PC-9 (cell line): ENCODE measurements at places on chromosomes 6 and 20. TPM values are rescaled to one million over a fixed set of nuclear protein-coding genes. Genes with fewer than 3 reads are reported as not detected.

GRCh38 chr6:123928529-123928928, 124.9 kb downstream of the NKAIN2 start:
- H3K4me1 ChIP-seq = no peaks in the 10 kb centered on the region
- no peaks in the 10 kb centered on the region for H3K36me3 ChIP-seq

- H3K27ac ChIP-seq = no peak overlapping the region
- no peaks in the 10 kb centered on the region for H3K4me1 ChIP-seq
- DNase-seq = no peak
- no peak overlapping the region for H3K4me3 ChIP-seq
- peaks cover 42% of the 10 kb centered on the region for H3K27me3 ChIP-seq
- no peaks in the 10 kb centered on the region for H3K36me3 ChIP-seq
These were observed 218.3 kb upstream of the DTNBP1 start for GRCh38 chr6:15881150-15881549.

The TREM2 gene
- not detected in 2 replicates for total RNA-seq

GRCh38 chr6:35907750-35908149, 13.1 kb downstream of the SRPK1 start:
- H3K4me3 ChIP-seq = no peak overlapping the region
- H3K27ac ChIP-seq = peak overlapping the region; percentile 26; the same call in 1 of the 2 replicates
- H3K4me1 ChIP-seq = no peaks in the 10 kb centered on the region

DNA sequence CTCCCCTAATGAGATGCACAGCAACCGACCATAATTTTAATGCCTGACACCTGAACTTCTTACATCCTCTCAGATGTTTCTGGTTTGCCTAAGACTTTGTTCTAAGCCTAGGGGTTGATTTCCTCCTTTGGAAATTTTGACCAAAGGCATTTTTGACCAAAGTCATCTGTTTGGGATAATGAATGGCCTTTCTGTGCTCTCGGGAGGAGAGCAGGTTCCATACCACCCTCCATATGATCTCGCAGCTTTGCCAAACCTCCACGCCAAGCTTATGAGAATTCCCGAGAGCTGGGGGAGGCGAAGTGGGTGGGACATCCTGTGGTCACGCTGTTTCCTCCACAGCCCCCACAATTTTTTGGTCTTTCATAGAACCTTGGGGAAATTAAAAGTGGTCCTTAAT, 91.7 kb downstream of the SCML4 start:
- H3K27me3 ChIP-seq = peaks cover 80% of the 10 kb centered on the region
- H3K4me3 ChIP-seq = no peak overlapping the region
- no peak overlapping the region for H3K27ac ChIP-seq
- no peaks in the 10 kb centered on the region for H3K4me1 ChIP-seq
- H3K36me3 ChIP-seq = no peaks in the 10 kb centered on the region

GRCh38 chr6:159089443-159089842, 44.7 kb upstream of the TAGAP start:
- no peak for DNase-seq
- no peaks in the 10 kb centered on the region for H3K27me3 ChIP-seq
- no peak overlapping the region for H3K4me3 ChIP-seq
- H3K4me1 ChIP-seq = no peaks in the 10 kb centered on the region
- H3K27ac ChIP-seq = no peak overlapping the region
- H3K36me3 ChIP-seq = no peaks in the 10 kb centered on the region

The OPN5 gene
- total RNA-seq = not detected in 2 replicates

The RBPJL gene
- total RNA-seq = not detected in 2 replicates

DNA sequence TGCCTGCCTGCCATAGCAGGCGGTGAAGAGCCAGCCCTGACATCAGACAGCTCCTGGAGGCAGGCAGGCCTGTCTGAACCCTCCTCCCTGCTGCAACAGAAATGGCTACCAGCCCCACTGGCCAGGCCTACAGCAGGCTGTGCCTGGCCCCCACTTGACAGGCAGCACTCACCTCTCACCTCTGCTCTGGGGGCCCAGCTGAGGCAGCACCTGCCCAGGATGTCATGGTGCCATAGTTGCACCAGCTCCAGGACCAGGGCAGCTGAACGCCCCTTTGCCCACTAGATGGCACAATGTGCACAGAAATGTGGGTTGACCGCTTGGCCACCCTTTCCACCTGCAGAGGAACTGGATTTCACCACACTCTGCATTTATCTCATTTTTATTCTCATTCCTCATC, 30.6 kb downstream of the MRPL14 start:
- no peaks in the 10 kb centered on the region for H3K36me3 ChIP-seq
- H3K27ac ChIP-seq = no peak overlapping the region
- H3K27me3 ChIP-seq = no peaks in the 10 kb centered on the region
- DNase-seq = peak; percentile 55
- no peaks in the 10 kb centered on the region for H3K4me1 ChIP-seq

- H3K36me3 ChIP-seq = no peaks in the 10 kb centered on the region
- H3K27me3 ChIP-seq = peaks cover 16% of the 10 kb centered on the region; the same call in 1 of the 2 replicates
- no peaks in the 10 kb centered on the region for H3K4me1 ChIP-seq
- H3K27ac ChIP-seq = no peak overlapping the region
These were observed 15.9 kb upstream of the WFDC11 start for GRCh38 chr20:45685896-45686295.

DNA sequence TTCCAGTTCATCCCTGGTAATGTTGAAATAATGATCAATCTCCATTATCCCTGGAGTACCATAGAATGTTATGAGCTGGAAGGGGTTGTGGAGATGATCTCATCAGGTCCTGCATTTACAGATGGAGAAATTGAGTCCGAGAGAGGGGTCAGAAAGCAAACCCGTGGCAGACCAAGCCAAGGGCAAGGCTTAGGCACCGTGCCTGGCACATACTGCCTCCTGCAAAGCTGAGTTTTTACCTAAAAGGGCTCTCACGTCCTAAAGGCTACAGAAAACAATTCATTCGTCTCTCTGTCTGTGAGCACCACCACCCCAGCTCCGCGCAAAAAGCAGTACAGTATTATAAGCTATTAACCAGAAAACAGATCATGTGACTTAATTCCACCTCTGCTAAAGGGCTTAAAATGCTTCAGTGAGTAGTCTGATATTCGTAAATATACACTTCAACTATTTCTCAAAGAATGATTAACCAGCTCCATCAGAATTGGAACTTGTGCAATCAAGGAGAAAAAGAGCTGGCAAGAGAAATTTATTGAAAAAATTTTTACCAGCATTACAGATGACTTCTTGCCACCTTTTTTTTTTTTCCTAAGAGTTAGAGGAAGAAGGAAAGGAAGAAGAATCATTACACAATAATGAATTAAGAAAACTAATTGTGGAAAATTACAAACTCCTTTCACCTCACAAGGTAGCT, 3.4 kb upstream of the PARD6B start:
- peak; percentile 77 for DNase-seq
- peaks cover 65% of the 10 kb centered on the region for H3K4me1 ChIP-seq
- peaks cover 9% of the 10 kb centered on the region; the same call in 1 of the 2 replicates for H3K36me3 ChIP-seq
- no peaks in the 10 kb centered on the region for H3K27me3 ChIP-seq

GRCh38 chr6:158377860-158378259, 65.6 kb downstream of the TULP4 start:
- H3K4me1 ChIP-seq = no peaks in the 10 kb centered on the region; the same call in 1 of the 2 replicates
- no peaks in the 10 kb centered on the region for H3K27me3 ChIP-seq
- H3K27ac ChIP-seq = no peak overlapping the region

- peaks cover 14% of the 10 kb centered on the region for H3K36me3 ChIP-seq
- no peak overlapping the region for H3K27ac ChIP-seq
- no peaks in the 10 kb centered on the region for H3K4me1 ChIP-seq
- no peak for DNase-seq
These were observed 60.6 kb downstream of the IGF2R start for GRCh38 chr6:160029525-160029924.
